ENCODE measurements at places on chromosomes 11 and 22.

DNA sequence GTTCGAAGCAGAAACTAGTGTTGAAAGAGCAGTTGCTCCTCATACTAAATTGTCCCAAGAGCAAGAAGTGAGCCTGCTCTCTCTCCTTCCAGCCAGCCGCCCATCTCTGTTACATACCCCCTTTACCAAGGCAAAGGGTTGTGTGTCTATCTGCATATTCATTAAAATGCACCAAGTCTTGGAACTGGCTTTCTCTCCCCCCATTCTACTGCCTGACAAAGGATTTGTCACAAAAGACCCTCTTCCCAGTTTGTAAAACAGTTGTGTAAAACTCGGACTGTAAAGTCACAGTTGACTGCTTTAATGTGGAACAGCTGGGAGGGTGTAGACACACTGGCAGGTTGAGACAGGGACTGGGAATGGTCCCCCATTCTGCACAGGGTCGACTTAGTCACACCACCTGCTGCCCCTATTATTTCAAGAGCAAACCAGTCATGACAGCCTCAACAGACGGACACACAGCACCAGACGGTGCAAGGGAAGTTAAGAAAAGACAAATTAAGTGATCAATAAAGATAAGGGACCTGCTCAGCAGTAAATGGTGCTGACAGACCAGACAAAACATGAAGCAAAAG, 60.0 kb upstream of the HTATIP2 start:
- no peak for DNase-seq

- DNase-seq: no peak
These were observed 321.1 kb downstream of the CADM1 start for GRCh38 chr11:115183136-115183535.

DNA sequence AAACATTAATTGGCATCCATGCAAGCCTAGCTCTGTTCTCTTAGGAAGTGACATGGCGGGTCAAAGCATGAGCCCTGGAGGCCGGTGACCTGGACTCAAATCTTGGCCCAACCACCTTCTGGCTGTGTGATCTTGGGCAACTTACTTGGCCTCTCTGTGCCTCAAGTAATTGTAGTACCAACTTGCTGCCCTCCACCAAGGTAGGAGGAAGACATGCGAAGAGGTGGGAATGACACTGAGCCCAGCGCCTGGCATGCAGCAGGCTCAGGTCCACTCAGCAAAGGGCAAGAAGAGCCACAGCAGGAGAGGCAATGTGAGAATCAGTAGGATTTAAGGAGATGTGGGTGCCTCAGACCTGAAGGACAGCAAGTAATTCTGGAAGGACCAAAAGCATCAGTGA, 59.6 kb upstream of the SLC22A12 start:
- DNase-seq: no peak

- no peak for DNase-seq
These were observed 1.2 kb upstream of the MRGPRF start for GRCh38 chr11:69014084-69014851.

DNA sequence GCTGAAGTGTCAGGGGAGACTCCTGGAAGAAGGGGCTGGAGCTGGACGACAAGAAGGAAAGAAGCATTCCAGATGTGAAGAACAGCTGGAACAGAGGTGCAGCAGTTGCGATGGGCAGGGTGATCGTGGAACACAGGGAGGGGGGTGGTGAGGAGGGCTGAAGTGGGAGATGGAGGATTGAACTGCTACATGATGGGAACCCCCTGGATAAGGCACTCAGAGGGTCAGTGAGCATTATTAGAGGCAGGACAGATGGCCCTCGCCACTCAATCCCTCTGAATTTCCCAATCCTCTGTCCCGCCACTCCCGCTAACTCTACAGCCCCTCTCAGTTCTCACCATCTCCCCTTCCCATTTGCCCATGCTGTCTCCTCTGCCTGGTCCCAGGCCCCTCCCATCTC, 14.0 kb downstream of the SERPINH1 start:
- DNase-seq: no peak

DNA sequence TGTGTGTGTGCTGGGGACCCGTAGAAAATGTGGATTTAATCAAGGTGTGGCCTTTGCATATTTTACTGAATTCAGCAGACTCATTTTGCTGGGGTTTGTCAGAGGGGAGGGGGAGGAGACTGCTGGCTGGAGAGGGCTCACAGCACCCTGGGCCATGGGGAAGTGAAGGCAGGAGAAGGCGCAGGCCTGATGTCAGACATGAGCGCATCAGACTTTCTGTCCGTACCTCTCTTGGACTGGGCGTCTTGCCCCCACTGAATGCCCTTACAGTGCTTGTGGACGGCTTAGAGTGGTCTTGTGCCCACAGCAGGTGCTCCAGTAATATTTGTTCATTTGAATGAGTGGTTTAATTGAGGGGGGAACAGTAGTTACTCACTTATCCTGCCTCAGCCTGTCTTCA, 75.2 kb downstream of the TEAD1 start:
- no peak for DNase-seq

GRCh38 chr11:103520792-103521191, 411.6 kb downstream of the DYNC2H1 start:
- no peak for DNase-seq

DNA sequence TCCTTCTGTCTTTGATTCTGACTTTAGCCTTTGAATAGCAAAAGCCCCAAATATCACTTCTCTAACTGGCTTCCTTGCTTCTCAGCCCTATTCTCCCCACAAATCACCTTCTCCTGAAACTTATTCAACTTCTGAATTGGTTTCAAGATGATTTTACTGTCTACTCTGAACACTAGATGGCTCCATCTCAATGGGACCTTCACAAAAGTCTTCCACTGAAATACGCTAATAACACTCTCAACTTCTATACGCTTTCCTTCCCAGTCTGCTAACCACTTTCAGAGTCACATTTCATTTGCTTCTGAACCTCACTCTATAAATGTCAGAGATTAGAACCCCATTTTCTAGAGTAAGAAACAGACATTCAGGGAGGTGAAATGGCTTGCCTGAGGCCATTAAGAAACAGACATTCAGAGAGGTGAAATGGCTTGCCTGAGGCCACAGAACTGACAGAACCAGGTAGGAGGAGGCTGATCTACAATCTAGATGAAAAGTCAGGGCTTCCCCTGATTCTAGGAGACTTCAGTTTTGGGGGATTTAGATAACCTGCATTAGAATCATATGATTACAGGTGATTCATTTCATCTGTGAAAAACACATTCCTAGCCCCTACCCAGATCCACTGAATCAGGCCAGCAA, 20.6 kb downstream of the MORC2 start:
- DNase-seq: no peak

DNA sequence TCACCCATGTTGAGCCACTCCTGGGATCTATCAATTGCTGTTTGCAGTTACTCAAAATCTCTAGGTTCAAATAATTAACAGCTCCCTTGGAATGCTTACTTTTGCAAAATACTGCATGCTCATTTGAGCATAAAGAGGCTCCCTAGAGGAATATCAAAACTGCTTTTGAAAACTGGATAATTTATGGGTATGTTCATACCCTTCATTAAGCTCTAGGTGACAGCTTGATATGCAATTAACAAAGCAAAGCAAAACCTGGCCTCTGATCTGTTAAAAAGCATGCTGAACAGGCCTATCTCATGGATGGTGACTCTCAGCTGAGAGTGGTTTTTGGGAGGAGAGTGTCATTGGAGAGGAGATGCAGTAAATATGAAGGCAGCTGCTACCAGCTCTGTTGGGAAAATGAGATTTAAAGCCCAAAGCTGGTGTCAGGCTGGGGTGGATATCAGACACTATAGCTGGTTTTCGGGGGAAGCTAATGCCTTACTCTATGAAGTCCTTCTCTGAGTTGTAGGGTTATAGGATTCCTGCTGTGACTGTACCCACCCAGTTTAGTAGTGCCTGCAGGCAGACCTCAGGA, 110.9 kb downstream of the RASSF10 start:
- DNase-seq: no peak

All from amygdala (tissue), 56 donors.